ENCODE measurements at places on chromosomes 12 and 14. TPM values are rescaled to one million over a fixed set of nuclear protein-coding genes. Genes with fewer than 3 reads are reported as not detected.

- no peak for DNase-seq
Observed at GRCh38 chr12:85711735-85712390, 124.3 kb downstream of the RASSF9 start.

DNA sequence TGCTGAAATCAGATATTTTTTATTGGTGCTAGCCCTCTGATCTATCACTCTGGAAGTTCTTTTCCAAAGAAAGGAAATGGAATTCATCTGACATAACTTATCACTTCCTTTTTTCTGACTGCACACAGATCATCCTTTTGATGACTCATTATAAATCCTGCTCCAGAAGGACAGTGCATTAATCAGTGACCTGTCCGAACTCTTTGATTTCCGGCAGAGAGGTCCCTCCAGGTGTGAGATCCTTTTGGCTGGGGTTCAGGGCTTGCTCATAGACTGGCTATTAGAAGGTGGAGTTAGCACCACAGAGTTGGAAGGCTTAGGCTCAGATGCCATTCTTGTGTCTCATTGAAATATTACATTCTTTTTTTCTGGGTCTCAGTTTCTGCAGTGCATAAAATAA lies 328.2 kb downstream of the ZFP36L1 start:
- DNase-seq, result no peak

GRCh38 chr12:90543841-90544240 lies 411.1 kb downstream of the CCER1 start:
- DNase-seq, result no peak

DNA sequence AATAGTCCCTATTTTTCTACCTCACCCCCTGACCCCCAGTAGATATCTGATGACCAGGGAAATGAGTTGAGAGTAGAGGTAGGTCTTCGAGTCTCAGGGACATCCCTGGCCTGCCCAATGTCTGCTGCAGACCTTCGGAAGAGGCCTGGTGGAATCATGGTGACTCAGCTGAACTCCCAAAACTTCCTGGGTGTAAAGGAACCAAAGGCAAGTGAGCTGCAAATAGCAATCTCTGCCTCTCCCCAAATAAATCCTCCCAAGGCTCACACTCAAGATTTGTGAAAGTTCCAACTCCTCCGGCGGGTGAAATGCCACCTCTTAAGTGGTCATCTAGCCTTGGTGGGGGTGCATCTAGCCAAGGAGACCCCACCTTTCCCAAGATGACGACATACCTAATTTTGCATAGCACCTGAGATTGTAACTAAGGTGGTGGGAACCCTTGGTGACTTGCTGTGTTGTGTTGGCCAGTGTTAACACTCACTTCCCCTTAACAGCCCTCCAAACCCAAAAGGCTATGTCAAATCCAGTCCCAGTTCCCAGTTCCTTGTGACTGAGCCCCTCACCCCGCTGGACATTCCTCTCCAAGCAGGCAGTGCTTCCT lies 6.3 kb downstream of the ZFP36L1 start:
- DNase-seq, result peak; percentile 68

DNA sequence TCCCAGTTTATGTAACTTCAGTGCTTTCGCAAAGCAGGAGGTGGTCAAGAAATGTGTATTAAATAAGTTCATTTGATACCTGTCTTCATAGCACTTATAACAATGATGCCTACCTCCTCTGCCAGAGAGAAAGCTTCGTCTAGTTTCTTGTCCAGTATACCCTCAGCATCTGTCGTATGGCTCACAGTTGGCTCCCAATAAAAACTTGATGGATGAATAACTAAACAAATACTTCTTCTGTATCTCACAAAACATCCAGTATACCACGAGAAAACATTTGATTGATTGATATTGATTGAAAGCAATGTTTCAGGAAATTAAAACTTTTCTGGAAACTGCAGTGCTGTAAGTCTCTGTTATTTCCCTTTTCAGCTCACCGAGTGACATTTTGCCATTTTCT lies 26.9 kb upstream of the PTGDR start:
- DNase-seq, result no peak

Gene FBXW8
- 24.6 TPM for polyA plus RNA-seq

Gene OR6C65
- not detected for polyA plus RNA-seq

Gene FOS
- 826 TPM for polyA plus RNA-seq

Gene SYNDIG1L
- 0.37 TPM for polyA plus RNA-seq
